ENCODE measurements at places on chromosomes 6 and 20.

DNA sequence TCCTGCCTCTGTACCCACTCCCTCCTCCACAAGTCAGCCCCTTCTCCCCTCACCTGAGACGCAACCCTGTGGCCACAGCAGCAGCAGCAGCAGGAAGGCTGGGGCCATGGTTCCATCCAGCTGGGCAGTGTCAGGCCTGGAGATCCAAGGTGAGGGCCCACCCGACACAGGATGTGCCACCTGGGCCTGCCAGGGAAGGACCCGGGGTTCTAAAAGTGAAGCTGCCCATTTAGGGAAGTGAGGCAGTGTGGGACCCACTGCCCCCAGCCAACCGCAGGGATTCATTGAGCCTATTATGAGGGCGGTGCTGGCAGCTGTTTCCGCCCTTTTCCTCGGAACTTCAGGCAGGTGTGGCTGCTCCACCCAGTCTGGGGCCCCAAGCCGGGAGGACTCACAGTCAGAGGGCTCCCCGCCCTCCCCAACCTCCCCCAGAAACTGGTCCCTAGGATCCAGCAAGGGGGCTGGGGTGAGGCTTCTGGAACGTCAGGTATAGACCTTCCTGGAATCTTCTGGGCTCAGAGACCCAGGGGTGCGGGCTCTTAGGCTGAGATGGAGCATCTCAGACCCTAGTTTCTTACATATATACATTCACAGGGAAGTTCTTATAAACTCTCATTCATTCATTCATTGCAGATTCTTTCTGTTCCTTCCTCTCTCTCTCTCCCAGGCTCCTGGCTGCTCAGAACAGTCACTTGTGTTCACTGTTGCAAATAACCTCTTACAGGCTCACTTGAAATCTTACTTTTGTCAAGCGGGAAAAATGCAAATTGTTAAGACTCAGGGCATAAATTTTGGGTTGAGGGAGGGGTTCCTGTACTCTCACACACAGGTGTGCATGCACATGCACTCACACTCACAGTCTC is at the start of gene TREML2:
TREML2 (minus strand) TSS at position 249 of the 863 bp plus-strand sequence; CDS start at position 108, 141 bp downstream.
- DNase-seq, result no peak

DNA sequence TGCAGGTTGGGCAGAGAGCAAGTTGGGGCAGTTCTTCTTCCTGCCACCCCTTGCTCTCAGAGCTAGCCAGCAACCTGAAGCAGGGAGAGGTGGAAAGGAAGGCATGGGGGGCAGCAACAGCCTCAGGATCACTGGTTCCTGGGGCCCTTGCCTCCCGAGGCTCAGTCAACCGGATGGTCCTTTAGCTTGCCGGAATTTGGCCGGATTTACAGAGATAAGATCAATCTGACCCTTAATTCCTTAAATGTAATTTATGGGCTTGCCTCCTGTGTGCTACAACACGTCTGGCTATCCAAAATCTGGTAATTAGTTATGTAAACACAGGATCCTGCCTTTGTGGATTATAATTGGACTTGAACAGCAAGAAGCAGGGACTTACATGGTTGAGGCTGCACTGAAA is 19.5 kb upstream of the TCP11 start:
- no peak for DNase-seq

DNA sequence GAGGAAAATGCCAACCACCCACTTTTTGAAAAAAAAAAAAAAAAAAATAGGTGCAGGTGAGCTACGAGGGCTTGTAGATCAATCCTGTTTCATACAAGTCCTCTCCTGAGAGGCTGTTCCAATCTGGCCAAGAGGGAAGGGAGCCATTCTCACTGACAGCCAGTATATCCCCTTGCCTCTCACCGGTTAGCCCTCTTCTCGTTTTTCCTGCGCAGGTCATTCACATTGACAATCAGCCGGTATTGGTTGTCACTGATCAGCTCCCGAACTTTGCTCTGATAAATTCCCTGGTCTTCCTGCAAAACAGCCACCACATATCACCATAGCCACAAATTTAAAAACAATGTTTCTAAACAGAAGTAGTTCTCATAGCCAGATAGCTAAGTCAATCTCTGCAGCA is 1.4 kb downstream of the MCM3 start:
- DNase-seq, result no peak

- DNase-seq, result no peak
These were observed 119.5 kb downstream of the PLEKHG1 start for GRCh38 chr6:150719099-150719766.

DNA sequence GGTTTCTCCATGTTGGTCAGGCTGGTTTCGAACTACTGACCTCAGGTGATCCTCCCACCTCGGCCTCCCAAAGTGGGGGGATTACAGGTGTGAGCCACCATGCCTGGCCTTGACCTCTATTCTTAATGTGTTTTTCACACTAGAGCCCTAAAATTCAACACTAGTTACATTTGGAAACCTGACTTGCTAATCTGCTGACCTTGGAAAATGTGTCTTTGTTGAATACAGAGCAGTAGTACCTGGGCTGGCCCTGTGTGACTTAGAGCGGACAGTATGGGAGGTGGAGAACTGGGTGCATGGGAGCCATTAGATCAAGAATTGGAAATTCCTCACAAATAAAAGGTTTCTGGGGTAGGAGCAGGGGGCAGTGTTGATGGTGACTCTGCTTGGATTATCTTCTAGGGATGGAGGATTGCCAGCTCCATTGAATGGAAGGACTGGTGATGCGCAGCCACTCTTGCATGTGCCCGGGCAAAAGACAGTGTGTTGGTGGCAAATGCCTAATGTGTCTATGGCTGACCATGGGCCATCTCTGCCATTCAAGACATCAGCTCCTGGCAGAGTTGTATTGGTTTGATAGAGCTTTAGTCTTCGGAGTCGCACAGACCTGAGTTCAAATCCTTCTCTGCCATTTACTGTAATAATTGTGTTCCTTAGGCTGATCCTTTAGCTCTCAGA is 53.4 kb downstream of the RALY start:
- no peak for DNase-seq

DNA sequence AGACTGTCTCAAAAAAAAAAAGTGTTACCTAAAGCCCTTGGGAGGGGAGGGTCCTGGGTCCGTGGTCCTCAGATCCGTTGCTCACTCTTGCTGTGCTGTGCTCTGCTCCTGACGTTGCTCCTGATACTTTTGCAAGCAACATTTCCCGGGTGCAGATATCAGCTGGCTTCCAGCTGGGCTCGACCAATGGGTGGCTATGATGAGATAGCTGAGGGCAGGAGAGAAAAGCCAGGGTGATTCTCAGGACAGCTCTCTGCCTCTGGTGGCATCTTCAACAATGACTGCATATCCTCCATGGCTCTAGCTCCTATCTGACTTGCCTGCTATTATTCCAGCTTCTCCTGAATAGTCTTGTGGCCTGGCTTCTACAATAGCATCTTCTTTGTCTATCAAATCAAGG is 134.5 kb downstream of the RPS12 start:
- no peak for DNase-seq

DNA sequence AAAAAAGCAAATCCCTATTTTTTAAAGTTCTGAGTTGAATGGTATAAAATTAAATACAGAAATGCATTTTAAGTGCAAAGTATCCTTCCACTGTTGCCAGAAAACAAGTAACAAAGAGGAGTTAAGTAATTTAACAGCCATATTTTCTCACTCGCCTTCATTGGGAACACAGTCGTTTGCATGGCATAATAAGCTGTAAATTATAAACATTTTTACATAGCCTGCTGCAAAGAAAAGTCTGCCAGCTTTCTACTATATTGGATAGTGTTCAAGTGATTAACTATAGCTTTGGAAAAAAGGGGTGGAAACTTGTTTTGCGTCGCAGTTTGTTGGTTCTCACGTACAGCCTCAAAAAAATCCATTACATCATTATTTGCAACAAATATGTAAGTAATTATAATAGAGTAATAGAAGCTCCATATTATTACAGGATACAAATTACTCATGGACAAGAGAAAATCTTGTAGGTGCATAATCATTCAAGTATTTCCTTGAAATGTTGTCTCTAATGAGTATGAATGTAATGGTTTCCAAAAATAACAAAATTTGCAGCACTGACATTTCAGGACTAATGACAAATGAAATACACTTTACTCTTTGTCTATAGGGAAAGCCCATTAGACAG is 139.3 kb downstream of the PDSS2 start:
- DNase-seq, result no peak

DNA sequence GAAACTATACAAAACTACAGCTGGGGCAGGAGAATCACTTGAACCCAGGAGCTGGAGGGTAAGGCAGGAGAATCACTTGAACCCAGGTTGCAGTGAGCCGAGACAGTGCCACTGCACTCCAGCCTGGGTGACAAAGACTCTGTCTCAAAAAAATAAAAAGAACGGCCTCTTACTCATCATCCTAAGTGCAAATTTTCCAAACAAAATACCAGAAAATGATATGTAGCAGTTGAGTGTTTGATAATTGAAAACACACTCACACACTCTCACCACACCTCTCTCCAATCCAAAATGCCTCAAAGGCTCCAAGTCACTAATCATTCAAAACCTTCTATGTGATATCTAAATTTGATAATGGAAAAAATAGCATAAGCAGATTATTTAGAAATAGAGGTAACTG is 198.6 kb upstream of the SHLD1 start:
- no peak for DNase-seq

- DNase-seq, result no peak
These were observed 17.9 kb downstream of the PTPN1 start for GRCh38 chr20:50528129-50528528.

- DNase-seq, result no peak
These were observed 58.3 kb downstream of the IPCEF1 start for GRCh38 chr6:154298297-154298696.

DNA sequence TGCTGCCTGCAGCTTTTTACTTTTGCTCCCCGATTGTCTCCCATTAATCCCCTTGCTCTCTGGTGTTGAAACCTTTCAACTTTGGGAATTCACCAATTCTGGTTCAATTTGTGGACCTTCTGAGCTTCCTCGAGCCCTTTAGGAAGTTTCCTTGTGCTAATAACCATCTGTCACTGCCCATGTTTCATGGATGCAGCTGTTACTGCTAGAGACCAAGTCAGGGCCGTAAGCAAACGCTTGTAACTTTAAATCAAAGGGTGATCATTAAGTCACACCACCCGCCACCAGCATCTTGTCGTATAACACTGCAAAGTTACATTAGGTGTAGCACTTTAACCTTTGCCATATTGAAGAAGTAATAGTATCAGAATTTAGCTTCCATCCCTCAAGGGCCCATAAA is 268.3 kb upstream of the SASH1 start:
- DNase-seq, result no peak

- DNase-seq, result no peak
These were observed 1.1 kb upstream of the TGM2 start for GRCh38 chr20:38165966-38166702.
